GM12892 (cell line): ENCODE measurements at places on chromosomes 5 and 9.

- DNase-seq, result no peak
Observed at GRCh38 chr5:81428861-81429260, 34.9 kb upstream of the ACOT12 start.

DNA sequence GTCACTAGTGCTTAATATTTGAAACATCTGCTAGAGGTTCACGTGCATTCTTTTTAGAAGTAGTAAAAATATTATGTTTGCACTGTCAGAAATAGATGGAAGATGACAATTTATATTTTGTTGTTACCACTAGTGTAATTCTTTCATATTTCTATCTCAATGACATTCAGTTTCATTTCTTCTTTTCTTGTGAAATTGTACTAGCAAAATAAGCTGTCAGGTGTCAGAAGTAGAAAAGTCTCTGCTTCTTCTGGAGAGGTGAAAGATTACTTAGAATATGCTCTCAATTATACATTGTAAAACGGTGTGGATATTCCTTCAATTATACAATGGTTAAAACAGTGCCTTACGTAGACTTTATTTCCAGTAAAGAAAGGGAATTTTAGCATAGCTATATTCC lies 395.4 kb downstream of the CSNK1G3 start:
- DNase-seq, result no peak

DNA sequence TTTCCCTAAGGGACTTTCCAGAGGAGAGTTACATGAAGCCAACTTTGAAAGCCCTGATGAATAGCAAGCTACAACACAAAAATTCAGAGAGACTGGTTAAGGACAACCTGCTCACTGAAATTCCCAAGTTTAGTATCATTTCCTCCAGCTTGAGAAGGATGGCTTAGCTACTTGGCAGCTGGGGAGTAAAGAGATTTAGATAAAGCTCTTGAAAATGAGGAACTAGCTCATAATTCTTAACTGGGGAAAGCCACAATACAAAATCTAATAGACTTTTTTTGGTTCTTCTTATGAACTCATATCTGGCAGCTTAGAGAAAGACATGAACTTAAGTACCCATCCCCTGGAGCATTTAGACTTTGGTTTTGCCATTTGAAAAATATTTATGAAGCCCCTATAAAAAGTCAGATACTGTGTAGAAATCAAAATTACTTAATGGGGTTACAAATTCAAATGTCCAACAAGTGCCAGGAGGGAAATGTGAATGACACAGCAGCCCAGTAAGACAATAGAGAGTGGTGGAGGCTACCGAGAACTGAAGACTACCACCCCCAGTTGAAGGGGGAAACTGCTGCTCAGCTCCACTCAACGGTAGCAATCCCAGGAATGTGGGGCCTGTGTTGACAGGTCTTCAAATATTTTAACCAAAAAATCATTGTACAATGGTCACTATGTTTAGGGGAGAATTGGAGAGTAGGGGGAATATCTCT lies 79.4 kb upstream of the ADRB2 start:
- DNase-seq, result peak; percentile 4

GRCh38 chr9:25816439-25816838 lies 138.2 kb upstream of the TUSC1 start:
- DNase-seq, result no peak
